Natural killer cell treated with Interleukin-12 subunit alpha and Interleukin-12 subunit beta and Interleukin-15 and Interleukin-18, amount 100 ng/mL, for 72 hours (primary cell): ENCODE measurements at places on chromosomes 11 and 22.
A peak's percentile ranks its signal among the peaks of the same experiment; 100 is the strongest.

- peak overlapping the region; percentile 82 for H3K4me3 ChIP-seq
- no peak overlapping the region for H3K27ac ChIP-seq
- H3K4me1 ChIP-seq, result peaks cover 28% of the 10 kb centered on the region
- peaks cover 24% of the 10 kb centered on the region for H3K27me3 ChIP-seq
- peaks cover 7% of the 10 kb centered on the region for H3K36me3 ChIP-seq
These were observed 1.1 kb upstream of the ABTB2 start for GRCh38 chr11:34358728-34359547.

GRCh38 chr11:91761406-91762025 lies 463.1 kb upstream of the FAT3 start:
- no peak overlapping the region for H3K4me3 ChIP-seq
- H3K4me1 ChIP-seq, result no peaks in the 10 kb centered on the region
- H3K27ac ChIP-seq, result no peak overlapping the region
- no peaks in the 10 kb centered on the region for H3K27me3 ChIP-seq

GRCh38 chr11:5703741-5704536 lies 14.3 kb downstream of the TRIM22 start:
- no peak overlapping the region for H3K4me3 ChIP-seq
- no peak for DNase-seq
- peak overlapping the region; percentile 18 for H3K27ac ChIP-seq
- no peaks in the 10 kb centered on the region for H3K27me3 ChIP-seq
- peaks cover 17% of the 10 kb centered on the region for H3K36me3 ChIP-seq

DNA sequence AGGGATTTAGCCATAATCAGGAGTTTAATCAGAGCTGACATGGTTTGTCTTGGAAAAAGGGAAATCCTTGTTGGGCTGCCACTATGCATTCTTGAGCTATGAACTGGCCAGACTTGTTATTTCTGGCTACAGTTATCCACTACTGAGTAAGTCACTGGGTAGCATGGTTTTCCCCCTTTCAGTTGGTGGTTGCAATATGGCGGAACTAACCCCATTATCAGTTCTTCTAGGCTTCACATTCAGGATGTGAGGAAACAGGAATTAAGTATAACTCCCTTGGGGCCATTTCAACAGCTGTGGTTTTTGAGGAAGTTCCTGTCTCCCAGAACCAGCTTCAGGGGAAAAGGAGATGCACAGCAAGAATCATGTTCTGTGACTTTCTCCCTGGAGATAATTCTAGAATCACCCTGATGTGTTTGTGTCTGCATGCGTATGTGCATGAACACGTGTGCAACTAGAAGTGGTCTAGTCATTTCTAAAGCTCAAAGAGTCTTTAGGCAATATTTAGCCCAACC lies 103.0 kb upstream of the CD44 start:
- no peak for DNase-seq
- H3K4me1 ChIP-seq, result peaks cover 44% of the 10 kb centered on the region
- H3K27me3 ChIP-seq, result no peaks in the 10 kb centered on the region
- H3K4me3 ChIP-seq, result peak overlapping the region; percentile 35

DNA sequence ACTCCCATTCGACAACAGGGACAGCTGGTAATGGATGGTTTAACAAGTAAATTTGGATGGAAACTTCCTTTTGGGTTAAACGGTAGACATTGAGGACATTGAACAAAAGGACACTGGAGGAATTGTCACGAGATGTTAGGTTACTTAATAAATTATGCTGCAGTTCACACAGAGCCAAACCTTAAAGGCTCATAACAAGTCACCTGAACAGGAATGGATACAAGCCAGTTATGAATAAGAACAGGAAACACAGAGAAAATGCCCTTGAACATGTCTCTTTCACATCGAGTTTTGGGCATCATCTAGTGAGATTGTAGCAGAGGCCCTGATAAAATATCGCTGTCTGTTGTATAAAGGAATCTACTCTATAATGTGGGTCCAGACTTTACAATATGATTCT lies 65.6 kb downstream of the CD44 start:
- no peak for DNase-seq
- H3K27ac ChIP-seq, result no peak overlapping the region
- H3K36me3 ChIP-seq, result peaks cover 81% of the 10 kb centered on the region
- no peaks in the 10 kb centered on the region for H3K27me3 ChIP-seq

DNA sequence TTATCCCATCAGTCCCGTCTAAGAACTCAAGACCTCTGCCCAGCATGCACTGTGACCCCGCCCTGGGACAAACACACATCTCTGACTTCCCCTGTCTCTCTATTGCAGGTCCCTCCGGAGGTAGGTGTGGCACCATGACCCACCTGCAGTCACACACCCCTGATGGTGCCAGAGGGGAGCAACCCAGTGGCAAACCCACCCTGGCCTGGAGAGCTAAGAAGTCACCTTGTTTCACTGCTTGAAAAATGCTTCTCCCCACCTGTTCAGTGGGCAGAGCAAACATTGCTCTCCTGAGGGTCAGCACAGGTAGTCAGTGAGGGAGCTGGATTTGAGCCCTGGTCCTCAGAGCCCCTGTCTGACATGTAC lies 23.9 kb downstream of the CAPN1 start:
- DNase-seq, result no peak
- no peak overlapping the region for H3K27ac ChIP-seq
- peaks cover 12% of the 10 kb centered on the region for H3K4me1 ChIP-seq
- H3K36me3 ChIP-seq, result peaks cover 6% of the 10 kb centered on the region
- no peak overlapping the region for H3K4me3 ChIP-seq

- no peaks in the 10 kb centered on the region for H3K36me3 ChIP-seq
- no peak for DNase-seq
- no peaks in the 10 kb centered on the region for H3K4me1 ChIP-seq
- H3K4me3 ChIP-seq, result no peak overlapping the region
- no peaks in the 10 kb centered on the region for H3K27me3 ChIP-seq
- no peak overlapping the region for H3K27ac ChIP-seq
These were observed 79.0 kb downstream of the ABTB2 start for GRCh38 chr11:34278693-34279297.

GRCh38 chr22:17656870-17657395 lies 18.4 kb downstream of the BCL2L13 start:
- H3K27ac ChIP-seq, result no peak overlapping the region
- no peaks in the 10 kb centered on the region for H3K4me1 ChIP-seq
- peaks cover 5% of the 10 kb centered on the region for H3K36me3 ChIP-seq
- no peaks in the 10 kb centered on the region for H3K27me3 ChIP-seq
- no peak for DNase-seq

- H3K4me3 ChIP-seq, result no peak overlapping the region
- no peaks in the 10 kb centered on the region for H3K36me3 ChIP-seq
- H3K27me3 ChIP-seq, result no peaks in the 10 kb centered on the region
These were observed 13.7 kb downstream of the ARHGEF17 start for GRCh38 chr11:73321604-73322381.

DNA sequence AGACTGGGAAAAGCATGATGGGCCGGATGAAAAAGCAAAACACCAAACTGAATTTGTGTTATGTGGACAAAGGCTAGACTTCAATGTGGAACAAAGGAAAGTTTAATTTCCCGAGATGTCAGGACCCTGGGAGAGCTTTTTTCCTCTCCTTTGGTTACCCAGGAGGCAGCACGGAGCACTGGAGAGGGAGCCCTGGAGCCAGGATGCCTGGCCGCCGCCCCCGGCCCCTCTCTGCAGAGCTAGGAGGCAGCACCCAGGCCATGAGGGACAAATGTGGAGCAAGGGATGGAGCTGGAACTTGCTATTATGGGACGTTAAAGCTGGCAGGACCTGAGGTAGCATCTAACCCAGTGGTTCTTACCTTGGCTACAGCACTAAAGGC lies 108.9 kb downstream of the MORC2 start:
- H3K27me3 ChIP-seq, result peaks cover under 1% of the 10 kb centered on the region
- H3K27ac ChIP-seq, result no peak overlapping the region
- no peak for DNase-seq
- H3K4me3 ChIP-seq, result no peak overlapping the region

DNA sequence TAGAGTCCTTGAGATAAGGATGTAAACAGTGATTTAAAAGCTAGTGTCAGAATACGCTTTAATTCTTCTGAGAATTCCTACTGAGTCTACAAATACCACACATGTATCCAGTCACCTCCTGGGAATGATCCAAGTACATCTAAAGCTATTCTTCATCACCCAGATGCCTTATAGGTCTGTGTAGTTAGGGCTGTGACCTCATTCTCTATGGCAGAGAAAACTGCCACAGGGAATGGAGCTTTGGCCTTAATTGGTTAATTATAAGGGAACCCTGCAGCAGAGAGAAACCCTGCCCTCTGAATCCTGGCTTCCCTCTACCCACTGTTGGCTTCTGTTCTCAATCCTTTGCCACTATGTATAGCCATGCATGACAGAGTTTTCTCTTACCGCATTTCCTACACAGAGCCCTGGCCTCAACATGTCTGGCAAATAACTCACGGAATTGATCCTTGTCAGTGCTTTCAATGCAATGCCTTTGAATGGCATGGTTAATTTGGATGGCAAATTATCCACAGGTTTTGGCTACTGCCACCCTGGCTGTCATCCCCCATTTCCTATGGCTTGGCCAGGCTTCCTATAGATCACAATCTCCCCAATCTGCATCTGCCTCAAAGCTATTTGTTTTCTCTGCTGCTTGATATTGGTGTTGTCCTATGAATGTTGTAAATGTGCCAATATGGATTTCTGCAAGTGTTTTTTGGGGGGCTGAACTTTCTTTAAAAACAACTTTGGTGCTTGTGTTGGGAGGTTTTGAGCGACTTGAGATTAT lies 2.9 kb downstream of the DIXDC1 start:
- no peak for DNase-seq
- H3K4me1 ChIP-seq, result peaks cover 34% of the 10 kb centered on the region
- no peak overlapping the region for H3K4me3 ChIP-seq
- H3K27ac ChIP-seq, result no peak overlapping the region
- no peaks in the 10 kb centered on the region for H3K27me3 ChIP-seq

- DNase-seq, result no peak
- peaks cover 34% of the 10 kb centered on the region for H3K4me1 ChIP-seq
- no peak overlapping the region for H3K4me3 ChIP-seq
- H3K27me3 ChIP-seq, result no peaks in the 10 kb centered on the region
- H3K27ac ChIP-seq, result no peak overlapping the region
These were observed 13.8 kb downstream of the OR5B21 start for GRCh38 chr11:58494101-58494500.

GRCh38 chr11:2811206-2812091 lies 74.1 kb downstream of the CDKN1C start:
- peaks cover 33% of the 10 kb centered on the region for H3K27me3 ChIP-seq
- no peak for DNase-seq
- H3K36me3 ChIP-seq, result peaks cover 5% of the 10 kb centered on the region
- no peak overlapping the region for H3K4me3 ChIP-seq

DNA sequence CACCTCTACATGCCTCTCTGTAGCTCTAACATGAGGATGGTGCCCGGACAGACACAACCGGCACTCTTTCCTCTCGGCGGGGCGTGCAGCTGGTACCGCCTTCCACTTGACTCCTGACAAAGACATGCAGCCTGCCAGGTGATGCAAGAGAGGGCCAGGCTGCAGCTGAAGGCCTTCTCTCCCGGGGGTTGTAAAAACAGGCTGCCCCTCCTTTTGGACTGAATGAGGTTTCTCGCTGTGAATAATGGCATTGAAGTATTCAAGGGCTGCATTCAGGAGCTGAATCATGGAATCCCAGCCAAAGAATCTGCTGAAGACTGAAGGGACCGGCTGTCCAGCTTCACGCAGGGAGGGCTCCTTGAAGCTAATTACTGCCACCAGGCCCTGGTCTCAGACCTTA lies 110.9 kb downstream of the GALNT18 start:
- no peaks in the 10 kb centered on the region for H3K4me1 ChIP-seq
- no peaks in the 10 kb centered on the region for H3K36me3 ChIP-seq
- no peak overlapping the region for H3K27ac ChIP-seq
- DNase-seq, result no peak
- no peak overlapping the region for H3K4me3 ChIP-seq

DNA sequence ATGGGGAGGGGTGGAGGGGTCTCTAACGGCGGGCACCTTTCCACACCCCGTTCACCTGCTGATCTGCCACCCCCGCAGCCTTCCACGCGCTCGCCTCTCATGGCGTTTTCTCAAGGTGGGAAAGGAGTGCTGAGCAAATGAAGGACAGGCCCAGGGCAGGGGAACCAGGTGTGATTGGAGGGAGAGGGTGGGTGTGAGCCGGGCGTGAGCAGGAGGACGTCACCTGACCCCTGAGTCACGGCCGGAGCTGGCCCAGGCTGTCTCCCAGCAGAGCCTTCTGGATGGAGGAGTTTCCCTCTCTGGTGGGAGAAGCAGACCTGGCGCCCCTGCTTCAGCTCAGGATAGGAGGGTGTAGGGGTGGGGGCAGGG lies 14.0 kb upstream of the ARHGAP8 start:
- no peak overlapping the region for H3K4me3 ChIP-seq
- no peak for DNase-seq
- H3K27ac ChIP-seq, result no peak overlapping the region
- no peaks in the 10 kb centered on the region for H3K4me1 ChIP-seq
- H3K36me3 ChIP-seq, result no peaks in the 10 kb centered on the region
- H3K27me3 ChIP-seq, result no peaks in the 10 kb centered on the region
